ENCODE measurements at places on chromosomes 11 and 22. TPM values are rescaled to one million over a fixed set of nuclear protein-coding genes. Genes with fewer than 3 reads are reported as not detected.

Gene ALDH3B1
- total RNA-seq = 22.0 TPM

Gene ZNRF3
- 3.3 TPM for total RNA-seq

Gene TMEM225
- total RNA-seq = not detected

Gene KMT2A
- 39.0 TPM for total RNA-seq

Gene TSKU
- 39.4 TPM for total RNA-seq

Gene FAM118A
- 23.4 TPM for total RNA-seq

Gene RRP7A
- total RNA-seq = 55.7 TPM

Gene KCNA4
- not detected for total RNA-seq

Gene CD3D
- not detected for total RNA-seq

Gene OR4B1
- not detected for total RNA-seq

Gene C11orf21
- not detected for total RNA-seq

Gene SCGB2A2
- not detected for total RNA-seq

Gene OVOL1
- not detected for total RNA-seq

All from placental pericyte (primary cell).